Calu3 (cell line): ENCODE measurements at places on chromosomes 11 and 22. TPM values are rescaled to one million over a fixed set of nuclear protein-coding genes. Genes with fewer than 3 reads are reported as not detected.

DNA sequence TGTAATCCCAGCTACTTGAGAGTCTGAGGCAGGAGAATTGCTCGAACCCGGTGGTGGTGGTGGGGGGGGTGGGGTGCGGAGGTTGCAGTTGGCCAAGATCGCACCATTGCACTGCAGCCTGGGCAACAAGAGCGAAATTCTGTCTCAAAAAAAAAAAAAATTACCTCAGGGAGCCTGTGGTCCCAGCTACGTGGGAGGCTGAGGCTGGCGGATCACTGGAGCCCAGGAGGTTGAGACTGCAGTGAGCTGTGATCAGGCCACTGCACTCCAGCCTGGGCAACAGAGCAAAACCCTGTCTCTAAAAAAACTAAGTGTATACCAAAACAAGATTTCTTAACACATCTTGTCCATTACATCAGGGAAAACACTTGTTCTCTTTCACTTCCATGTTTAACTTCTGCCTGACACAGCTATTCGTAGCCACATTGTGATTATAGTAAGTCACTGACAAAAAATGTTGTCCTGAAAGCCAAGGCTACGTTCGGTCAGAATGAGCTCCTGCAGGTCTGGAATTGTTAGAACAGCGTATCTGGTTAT, 1.4 kb downstream of the TMEM80 start:
- peak overlapping the region; percentile 33 for H3K27ac ChIP-seq
- H3K4me3 ChIP-seq: peak overlapping the region; percentile 77
- DNase-seq: no peak
- peaks cover 65% of the 10 kb centered on the region for H3K36me3 ChIP-seq
- no peaks in the 10 kb centered on the region for H3K27me3 ChIP-seq

DNA sequence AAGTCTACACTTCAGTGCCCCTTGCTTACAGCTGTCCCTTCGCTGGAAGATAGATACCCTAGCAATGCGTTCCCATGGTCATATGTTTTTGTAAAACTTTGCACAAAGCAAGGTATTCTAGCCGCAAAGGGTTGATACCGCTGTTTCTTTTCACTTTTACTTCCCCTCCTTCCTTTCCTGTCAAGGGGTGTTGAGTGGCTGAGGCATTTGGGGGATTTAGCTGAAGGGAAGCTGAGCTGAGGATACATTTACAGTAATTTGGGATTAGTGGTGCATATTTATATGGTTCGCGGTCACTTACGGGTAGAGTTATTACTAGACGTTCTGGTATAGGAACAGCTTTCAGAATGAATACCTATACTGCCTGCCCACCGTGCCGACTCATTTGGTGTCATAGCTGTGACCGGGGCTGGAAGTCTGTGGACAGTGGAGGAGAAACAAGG, 86.9 kb upstream of the WNT11 start:
- no peak overlapping the region for H3K27ac ChIP-seq
- H3K4me1 ChIP-seq: peaks cover 12% of the 10 kb centered on the region
- H3K36me3 ChIP-seq: peaks cover 7% of the 10 kb centered on the region
- no peak for DNase-seq
- peaks cover 13% of the 10 kb centered on the region for H3K27me3 ChIP-seq

Gene PAAF1
- 23.0 and 24.4 TPM in 2 replicates for total RNA-seq

Gene ANGPTL5
- total RNA-seq: not detected in 2 replicates

Gene TMEM45B
- 16.1 and 17.7 TPM in 2 replicates for total RNA-seq
